ENCODE measurements at places on chromosomes 4 and X. TPM values are rescaled to one million over a fixed set of nuclear protein-coding genes. Genes with fewer than 3 reads are reported as not detected.
A peak's percentile ranks its signal among the peaks of the same experiment; 100 is the strongest.

- H3K4me3 ChIP-seq, result no peak overlapping the region
- no peaks in the 10 kb centered on the region for H3K36me3 ChIP-seq
- DNase-seq, result no peak
- no peak overlapping the region for H3K27ac ChIP-seq
- H3K27me3 ChIP-seq, result no peaks in the 10 kb centered on the region
Observed at GRCh38 chr4:26936284-26937065, 75.8 kb downstream of the STIM2 start.

GRCh38 chr4:125704726-125705125, 390.0 kb downstream of the FAT4 start:
- H3K27me3 ChIP-seq, result no peaks in the 10 kb centered on the region
- no peaks in the 10 kb centered on the region for H3K36me3 ChIP-seq
- no peak for DNase-seq
- H3K27ac ChIP-seq, result no peak overlapping the region

DNA sequence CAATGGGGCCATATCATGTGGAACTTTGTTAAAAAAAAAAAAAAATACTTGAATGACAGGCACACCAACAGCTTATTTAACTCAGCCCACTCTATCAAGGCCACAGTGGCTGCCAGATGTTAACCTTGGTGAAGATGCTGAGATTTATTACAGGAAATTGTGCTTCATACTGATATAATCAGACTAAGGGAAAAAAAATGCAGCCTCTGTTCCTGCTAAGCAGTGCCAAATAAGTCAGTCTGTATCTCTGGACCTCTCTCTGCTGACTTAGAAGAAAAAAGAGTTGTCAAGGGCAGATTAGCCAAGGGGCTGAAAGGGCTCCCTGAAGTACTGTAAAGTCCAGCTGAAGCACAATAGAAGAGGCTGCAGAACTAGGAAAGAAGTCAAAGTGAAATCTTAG, 677.7 kb upstream of the HTR2C start:
- H3K36me3 ChIP-seq, result no peaks in the 10 kb centered on the region
- H3K27ac ChIP-seq, result no peak overlapping the region
- peaks cover 4% of the 10 kb centered on the region for H3K4me1 ChIP-seq
- DNase-seq, result no peak
- no peaks in the 10 kb centered on the region for H3K27me3 ChIP-seq

DNA sequence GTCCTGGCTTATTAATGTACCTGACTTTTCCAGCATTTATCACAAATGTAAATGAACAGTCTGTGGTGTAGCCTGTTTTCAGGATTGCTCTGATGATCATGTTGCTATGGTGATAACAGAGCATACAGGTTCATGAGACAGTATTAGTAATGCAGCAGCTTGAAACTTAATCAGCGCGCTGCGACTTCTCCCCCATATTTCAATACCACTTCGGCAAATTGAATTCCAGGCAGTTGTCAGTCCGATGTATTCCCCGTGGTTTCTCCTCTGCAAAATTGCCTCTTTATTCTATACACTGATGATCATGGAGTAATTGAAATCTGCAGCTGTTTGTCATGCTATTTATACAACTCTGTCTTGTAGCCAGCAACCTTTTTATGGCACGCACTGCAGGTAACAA, 239.3 kb downstream of the C4orf33 start:
- no peak for DNase-seq
- peaks cover 22% of the 10 kb centered on the region for H3K4me1 ChIP-seq
- no peaks in the 10 kb centered on the region for H3K36me3 ChIP-seq
- H3K27me3 ChIP-seq, result no peaks in the 10 kb centered on the region
- H3K27ac ChIP-seq, result no peak overlapping the region
- H3K4me3 ChIP-seq, result no peak overlapping the region

GRCh38 chr4:169615467-169616106, 3.2 kb upstream of the NEK1 start:
- peaks cover 40% of the 10 kb centered on the region for H3K4me1 ChIP-seq
- H3K27ac ChIP-seq, result no peak overlapping the region
- no peak for DNase-seq
- H3K4me3 ChIP-seq, result peak overlapping the region; percentile 45
- H3K27me3 ChIP-seq, result no peaks in the 10 kb centered on the region

DNA sequence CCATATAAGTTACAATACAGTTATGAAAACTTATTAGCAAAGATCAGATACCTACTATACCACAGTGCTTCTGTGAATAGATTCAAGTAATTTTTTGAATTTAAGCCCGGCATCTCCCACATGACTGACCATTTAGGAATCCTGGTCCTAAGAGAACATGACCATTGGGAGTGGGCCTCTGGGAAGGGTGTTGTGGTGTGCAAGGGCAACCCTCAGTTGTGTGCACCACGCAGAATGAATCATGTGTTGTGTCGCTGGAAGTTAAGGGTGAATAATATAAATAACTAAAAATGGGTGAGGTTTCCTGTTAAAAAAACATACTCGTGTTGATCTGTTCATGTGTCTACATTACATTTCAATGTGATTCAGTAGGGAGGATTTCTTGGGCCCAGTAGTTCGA, 15.5 kb downstream of the CPE start:
- H3K4me3 ChIP-seq, result no peak overlapping the region
- peaks cover 3% of the 10 kb centered on the region for H3K36me3 ChIP-seq
- no peaks in the 10 kb centered on the region for H3K27me3 ChIP-seq
- H3K27ac ChIP-seq, result no peak overlapping the region
- no peak for DNase-seq

GRCh38 chrX:39242187-39242586, 440.9 kb downstream of the MID1IP1 start:
- no peak overlapping the region for H3K27ac ChIP-seq
- no peak for DNase-seq
- no peaks in the 10 kb centered on the region for H3K27me3 ChIP-seq
- H3K4me1 ChIP-seq, result no peaks in the 10 kb centered on the region
- H3K36me3 ChIP-seq, result peaks cover 3% of the 10 kb centered on the region

DNA sequence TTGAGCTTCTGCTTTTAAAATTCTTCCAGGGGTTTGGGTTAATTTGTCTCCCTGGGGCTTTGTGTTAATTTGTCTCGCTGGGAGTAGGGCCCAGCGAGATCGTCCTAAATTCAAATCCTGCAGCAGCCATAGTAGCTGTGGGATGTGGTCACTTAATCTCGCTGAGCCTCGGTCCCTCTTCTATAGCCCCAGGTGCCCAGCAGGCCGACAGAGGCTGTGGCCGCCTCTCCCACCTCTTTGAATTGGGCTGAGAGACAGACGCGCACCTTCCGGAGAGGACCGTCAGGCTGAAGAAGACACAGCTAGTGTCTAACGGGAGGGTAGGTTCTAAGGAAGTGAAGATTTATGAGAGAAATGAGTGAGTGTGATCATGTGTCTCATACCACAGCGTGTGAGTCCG, 15.7 kb upstream of the WFS1 start:
- H3K27me3 ChIP-seq, result peaks cover 17% of the 10 kb centered on the region
- no peak overlapping the region for H3K27ac ChIP-seq
- DNase-seq, result no peak

GRCh38 chr4:25486171-25486570, 109.1 kb downstream of the ANAPC4 start:
- DNase-seq, result no peak
- peaks cover 2% of the 10 kb centered on the region for H3K36me3 ChIP-seq

GRCh38 chr4:153008578-153009199, 72.6 kb downstream of the FHDC1 start:
- no peaks in the 10 kb centered on the region for H3K36me3 ChIP-seq
- no peaks in the 10 kb centered on the region for H3K27me3 ChIP-seq
- DNase-seq, result no peak

GRCh38 chrX:40474205-40474626, 106.6 kb upstream of the ATP6AP2 start:
- H3K4me1 ChIP-seq, result peaks cover 44% of the 10 kb centered on the region
- H3K4me3 ChIP-seq, result peak overlapping the region; percentile 42
- H3K27me3 ChIP-seq, result no peaks in the 10 kb centered on the region
- peak overlapping the region; percentile 31 for H3K27ac ChIP-seq
- no peaks in the 10 kb centered on the region for H3K36me3 ChIP-seq

The DUX4 gene
- not detected for total RNA-seq

The OCIAD1 gene
- 129 TPM for total RNA-seq
